ENCODE measurements at places on chromosomes 2 and 18.

DNA sequence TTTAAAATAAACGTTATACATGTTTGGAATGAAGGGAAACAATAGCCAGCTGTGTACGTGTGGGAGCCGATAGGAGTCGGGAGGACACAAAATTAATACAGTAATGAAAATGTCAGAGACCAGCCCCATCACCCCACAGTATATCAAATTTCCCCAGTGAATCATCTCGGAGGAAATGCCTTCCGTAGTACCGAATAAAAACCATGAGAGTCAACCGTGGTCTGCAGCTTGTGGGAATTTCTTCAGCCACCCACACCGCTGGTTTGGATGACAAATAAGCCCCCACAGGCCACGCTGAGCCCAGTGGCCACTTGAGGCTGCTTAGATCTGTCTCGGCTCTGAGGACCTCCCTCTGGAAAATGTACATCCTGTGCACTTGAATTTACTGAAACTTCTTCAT lies 133.7 kb downstream of the COL6A3 start:
- peak; percentile 99 for DNase-seq

DNA sequence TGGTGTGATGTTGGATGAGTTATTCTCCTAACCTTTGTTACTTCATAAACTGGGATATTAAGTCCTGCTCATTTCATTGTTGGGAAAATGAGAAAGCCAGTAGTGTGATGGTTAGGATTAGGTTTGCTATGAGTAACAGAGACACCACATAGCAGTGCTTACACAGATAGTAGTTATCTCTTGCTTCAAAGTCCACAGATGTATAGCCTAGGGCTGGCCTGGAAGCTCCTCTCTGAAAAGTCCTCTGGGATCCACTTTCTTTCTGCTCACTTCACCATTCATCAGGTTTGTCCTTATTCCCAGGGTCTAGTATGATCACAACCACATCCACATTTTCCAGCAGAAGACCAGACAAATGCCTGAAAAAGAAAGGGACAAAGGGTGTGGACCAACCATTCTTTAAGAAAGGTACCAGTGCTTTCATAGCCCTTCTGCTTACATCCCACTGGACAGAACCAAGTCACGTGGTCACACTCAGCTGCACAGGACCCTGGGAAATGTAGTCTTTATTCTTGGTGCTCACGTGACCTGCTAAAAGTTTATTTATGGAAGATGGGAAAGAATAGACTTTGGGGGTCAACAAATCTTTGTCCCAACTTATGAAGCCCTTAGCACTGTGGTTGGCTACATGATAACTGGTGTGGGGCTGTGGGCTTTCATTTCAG lies 108.9 kb downstream of the INSIG2 start:
- peak; percentile 25 for DNase-seq

DNA sequence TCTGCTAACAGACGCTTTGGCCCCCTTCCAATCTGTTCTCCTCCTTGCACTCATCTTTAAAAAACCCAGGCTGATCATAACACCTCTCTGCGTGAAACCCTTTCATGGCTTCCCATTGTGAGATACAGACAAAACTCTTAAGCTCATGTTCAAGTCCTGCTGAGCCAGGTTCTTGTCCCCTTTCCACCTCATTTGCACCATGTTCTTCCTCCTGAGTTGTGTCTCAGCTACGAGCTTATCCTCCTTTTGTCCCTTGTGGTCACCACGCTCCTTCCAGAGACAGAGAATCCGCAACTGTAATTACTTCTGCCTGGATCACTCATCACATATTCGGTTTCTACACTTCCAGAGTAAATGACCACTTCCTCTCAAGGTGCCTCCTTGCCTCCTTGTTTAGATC lies 238.8 kb downstream of the ACTR3 start:
- no peak for DNase-seq

GRCh38 chr2:15357186-15357585 lies 203.9 kb downstream of the NBAS start:
- no peak for DNase-seq

DNA sequence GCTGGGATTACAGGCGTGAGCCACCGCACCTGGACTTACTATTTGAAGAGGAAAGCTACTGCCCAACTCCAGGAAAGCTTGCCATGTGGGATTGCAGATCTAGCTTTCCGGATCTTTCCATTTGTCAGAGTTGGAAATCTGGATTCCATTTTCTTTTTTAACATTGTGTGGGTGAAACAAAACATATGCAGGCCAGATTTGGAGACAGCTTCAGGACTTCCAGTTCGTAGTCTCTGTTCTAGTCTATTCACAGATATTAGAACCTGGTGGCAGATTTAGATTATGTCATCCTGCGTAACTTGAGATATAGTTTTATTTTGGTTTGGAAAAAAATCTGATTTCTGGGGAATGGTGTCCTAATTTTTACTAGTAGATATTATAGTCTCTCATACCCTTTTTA lies 70.5 kb downstream of the ZNF236 start:
- no peak for DNase-seq

- DNase-seq: no peak
These were observed 17.7 kb upstream of the RAB10 start for GRCh38 chr2:26016012-26016705.

- no peak for DNase-seq
These were observed 120.5 kb upstream of the ZFP36L2 start for GRCh38 chr2:43346602-43347567.

DNA sequence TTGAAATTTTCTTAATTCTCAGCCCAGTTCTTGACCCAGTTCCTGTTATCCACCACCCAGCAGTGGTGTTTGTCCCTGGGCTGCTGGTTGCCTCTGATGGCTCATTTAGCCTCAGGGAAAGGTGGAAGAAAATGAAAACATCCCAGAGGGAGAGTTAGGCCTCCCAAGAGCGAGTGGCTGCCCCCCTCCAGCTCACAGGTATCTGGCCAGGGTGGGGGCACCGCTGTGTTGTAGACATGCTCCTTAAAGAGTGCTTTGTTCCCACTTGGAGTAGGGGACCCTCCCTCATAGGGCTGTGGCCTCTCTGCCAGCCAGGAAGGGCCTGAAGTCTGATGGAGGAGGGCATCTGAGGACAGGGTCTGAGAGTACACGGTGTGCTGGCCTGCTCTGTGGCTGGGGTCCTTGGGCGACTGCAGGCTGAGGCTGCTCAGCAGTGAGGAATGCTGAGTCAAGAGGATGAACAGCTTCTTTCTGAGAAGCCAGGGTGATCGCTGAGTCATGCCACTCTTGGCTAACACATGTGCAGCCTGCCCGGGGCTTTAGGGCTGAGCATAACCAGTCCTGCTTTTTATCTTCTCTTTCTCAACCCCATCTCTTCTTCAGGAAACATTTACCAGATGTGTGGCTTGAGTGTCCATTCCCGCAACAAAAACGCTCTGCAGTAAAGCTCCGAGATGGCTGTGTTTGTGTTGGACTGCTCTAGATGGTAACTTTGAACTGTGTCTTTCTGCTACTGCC lies 72.3 kb downstream of the IL1R2 start:
- peak; percentile 99 for DNase-seq

GRCh38 chr18:37653618-37654017 lies 88.0 kb upstream of the CELF4 start:
- no peak for DNase-seq

DNA sequence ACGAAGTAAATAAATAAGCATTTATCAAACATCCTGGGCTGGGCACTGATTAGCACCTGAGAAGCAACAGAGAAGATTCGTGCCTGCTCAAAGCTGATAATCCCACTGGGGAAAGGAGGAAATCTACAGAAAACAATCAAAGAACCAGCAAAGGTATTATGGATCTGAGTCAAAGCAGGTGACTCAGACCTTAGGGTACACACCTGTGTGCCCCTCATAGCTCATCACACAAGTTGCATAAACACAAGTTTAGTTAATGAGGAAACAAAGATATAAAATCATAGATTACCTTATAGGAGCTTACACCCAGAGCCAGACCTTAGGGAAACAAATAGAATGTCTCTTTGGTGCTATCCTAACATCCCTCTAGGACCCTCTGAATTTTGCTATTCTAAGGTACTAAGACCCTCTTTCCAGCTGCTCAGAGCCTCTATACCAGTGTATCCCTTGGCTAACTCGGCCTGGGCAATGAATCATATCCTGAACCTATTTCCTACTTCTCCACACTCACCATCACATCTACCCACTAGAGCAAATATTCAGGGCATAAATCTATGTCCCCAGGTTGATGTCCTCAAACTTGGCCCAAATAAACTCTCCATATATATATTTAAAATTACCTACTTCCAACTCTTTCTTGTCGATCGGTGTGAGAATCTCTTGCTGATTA lies 19.3 kb upstream of the CTIF start:
- no peak for DNase-seq

DNA sequence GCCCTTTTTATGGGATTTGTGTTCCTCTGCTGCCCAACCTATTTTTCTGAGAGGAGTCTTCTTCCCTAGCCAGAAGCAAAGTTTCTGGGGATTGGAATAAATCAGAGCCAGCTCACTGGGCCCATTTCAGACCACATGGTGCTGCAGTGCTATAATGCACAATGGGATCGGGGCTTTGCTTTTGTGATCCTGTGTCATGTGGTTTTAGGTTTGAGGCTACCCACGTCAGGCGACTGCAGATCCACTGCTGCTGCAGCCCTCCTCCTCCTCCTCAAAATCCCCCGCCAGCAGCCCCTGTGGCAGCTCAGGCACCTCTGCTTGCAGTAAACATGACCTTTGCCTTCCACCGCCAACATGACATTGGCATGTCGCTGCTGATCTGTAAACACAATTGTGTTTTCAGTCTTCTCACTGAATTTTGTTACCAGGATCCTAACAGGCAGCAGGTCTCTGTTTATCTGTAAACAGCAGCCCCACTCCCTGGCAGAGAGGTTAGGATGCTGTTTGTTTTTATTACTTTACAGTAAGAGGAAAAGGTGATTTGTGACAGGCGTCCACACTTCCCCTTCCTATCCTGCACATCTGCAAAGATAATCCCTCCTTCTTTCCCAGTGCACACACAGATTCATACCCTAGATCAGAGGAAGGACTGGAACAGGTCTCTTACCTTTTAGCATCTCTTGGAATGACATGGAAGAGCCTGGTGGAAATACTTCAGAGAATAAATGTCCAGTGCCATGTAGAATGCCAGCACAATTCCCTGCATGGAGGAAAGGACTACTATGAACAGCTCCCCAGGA lies 130.8 kb downstream of the FOXI3 start:
- no peak for DNase-seq

DNA sequence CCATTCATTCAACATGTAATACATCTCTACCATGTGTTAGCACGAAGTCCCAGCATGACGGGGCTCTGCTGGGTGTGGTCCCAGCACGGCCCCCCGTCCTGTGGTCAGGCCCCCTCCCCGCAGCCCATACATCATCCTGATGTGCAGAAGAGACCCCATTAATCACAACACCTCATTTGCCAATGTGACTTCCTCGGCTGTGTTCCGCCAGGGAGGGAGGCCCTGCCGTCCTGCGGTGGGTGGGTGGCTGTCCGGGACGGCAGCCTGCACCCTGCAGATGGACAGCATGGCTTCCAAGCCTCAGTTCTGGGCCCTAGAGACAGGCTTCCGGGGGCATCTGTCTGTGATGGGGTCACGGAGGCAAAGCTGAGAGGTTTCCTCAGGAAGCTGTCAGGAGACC lies 254.0 kb downstream of the CYP26B1 start:
- no peak for DNase-seq

DNA sequence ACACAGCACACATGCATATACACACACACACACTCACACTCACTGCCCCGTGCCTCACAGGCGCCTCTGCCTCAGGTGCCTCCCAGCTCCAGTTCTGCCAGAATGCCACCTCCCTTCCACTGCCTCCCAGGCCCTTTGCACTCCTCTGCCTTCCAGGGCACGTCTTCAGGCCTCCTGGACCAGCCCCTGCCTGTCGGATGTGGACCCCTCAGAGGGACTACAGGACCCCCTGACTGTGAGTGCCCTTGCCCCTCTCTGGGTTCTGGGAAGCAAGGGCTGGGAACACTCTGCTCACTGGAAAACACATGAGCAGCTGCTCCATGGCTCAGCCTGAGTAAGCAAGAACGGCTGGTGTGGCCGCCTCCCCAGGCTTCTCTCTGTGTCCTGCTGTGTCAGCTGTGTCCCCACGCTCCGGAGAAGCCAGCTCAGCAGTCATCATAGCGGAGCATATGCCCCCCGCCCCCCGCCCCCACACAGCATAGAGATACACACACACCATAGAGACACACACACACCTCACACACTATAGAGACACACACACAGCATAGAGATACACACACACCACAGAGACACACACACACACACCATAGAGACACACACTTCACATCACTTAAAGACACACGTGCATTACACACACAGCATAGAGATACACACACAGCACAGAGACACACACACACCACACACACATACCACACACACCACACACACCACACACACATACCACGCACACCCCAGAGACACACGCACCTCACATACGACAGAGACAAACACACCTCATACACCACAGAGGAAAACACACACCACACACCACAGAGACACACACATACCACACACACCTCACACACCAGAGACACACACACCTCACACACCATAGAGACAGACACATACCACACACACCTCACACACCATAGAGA lies 271.3 kb downstream of the CYRIA start:
- DNase-seq: no peak

DNA sequence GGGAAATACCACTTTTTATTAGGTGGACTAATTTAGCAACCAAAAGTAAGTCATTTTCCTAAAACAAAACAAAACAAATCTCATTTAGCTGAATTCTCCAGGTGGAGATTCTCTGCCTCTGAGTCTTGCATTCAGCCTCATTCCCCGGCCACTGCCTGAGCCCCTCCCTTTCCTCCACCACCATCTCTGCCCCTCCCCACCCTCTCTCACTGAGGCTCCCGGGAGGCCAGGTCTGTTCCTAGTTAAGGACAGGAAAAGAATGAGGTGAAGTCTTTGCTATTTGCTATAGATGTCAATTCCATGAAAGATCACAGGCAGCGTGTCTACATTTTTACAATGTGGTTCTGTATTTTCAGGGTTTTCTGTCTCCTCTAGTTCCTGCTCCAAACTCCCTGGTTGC lies 83.0 kb upstream of the SOX11 start:
- no peak for DNase-seq

GRCh38 chr2:191018643-191019119 lies 4.7 kb upstream of the STAT1 start:
- DNase-seq: no peak
